ENCODE measurements at places on chromosomes 11 and 22.

DNA sequence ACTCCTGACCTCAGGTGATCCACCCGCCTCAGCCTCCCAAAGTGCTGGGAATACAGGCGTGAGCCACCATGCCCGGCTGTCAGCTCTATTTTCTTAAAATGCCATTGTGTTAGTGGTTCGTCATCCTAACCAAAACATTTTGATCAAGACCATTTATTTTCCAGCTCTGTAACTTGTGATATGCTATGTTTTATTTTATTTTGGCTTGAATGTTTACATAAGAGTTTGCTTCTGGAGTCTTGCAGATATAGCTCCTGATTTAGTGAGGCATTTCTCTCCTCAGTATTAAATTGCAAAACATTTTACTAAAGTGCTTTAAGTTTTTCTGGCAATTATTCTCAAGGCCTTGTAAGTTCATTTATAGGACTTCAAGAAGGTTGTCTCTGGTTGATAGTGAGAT, 4.4 kb downstream of the EP300 start:
- DNase-seq = no peak

DNA sequence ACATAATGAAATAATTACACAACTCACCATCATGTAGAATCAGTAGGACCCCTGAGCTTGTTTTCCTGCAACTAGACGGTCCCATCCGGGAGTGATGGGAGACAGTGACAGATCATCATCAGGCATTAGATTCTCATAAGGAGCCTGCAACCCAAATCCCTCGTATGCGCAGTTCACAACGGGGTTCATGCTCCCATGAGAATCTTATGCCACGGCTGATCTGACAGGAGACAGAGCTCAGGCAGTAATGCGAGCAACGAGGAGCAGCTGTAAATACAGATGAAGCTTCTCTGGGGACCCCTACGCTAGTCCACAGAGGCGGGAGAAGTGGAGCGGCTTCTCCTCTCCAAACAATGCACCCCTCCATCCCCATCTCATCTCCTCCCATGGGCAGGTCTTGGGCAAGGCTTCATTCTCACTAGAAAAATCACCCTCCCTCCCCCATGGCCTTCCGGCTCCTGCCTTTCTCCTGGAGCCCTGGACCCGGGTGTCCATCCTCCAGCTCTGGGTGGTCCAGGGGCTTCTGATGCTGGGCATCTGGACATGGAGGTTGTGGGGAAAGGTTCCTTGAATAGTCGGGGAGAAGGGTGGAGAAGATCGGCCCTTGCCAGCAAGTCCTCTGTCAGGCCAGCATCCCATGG, 16.2 kb upstream of the RAC2 start:
- no peak for DNase-seq

- no peak for DNase-seq
These were observed 61.6 kb upstream of the PTPN5 start for GRCh38 chr11:18853086-18853720.

DNA sequence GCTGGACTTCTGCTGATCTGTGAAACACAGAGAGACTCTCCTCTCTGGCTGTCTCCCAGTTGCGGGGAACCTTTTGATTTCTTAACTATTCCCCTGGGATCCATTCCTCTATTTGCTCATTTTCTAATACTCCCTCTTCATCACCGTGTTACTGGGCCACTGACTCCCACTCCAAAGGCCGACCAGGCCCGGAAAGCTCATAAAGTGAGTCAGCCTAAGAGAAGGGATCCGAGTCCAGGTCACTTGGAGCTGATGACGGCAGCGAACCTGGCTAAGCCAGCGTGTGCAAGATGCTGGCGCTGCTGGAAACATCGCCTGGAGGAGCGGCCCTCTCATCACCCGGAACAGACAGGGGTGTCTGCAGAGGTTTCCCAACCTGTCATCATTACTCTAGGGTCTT, 112.8 kb downstream of the FBXO7 start:
- no peak for DNase-seq

- DNase-seq = no peak
These were observed 293.8 kb upstream of the B3GAT1 start for GRCh38 chr11:134705858-134706257.

All from CD4-positive, alpha-beta T cell treated with Interleukin-17A for 1 hour (primary cell).